Cardiac fibroblast (primary cell): ENCODE measurements at places on chromosomes 3 and 15.

DNA sequence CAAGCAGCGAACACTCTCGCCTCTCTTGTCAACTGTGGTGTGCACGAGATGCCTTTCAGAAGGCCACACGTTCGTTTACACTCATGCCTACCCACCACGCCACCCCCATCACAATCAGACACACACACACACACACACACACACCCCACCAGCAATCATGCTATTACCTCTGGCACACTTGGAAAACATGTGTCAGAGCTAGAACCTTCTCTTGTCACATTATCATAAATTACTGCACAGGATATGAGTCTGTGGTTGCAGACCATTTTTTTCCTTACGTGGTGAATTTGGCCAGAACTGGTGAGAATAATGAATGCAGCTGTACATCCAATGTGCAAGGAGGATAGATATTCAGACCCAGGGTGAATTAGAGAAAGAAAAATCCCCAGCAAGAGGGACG is 52.4 kb downstream of the TRIM69 start:
- no peak for DNase-seq

DNA sequence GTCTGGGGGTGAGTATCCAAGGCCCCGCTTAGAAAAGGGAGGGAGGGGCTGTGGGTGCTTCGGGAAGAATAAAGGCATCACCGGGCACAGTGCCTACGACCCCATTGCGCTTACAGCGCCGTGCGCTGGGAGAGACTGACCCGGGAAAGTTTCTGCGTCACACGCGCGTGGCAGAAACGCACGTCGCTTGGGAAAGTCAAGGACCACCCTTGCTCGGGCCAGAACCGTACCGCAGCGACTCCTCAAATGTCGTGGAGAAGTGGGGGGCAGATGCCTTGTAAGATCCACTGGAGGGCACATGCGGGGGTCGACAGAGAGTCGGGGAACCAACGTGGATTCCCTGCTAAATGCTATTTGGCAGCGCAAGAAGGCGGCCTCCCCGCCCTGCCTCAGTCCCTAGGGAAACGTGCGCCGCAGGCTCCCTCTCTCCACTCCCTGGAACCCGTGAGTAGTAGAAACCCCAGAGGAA is 2.4 kb downstream of the ADAMTS9 start:
- DNase-seq: peak; percentile 85

DNA sequence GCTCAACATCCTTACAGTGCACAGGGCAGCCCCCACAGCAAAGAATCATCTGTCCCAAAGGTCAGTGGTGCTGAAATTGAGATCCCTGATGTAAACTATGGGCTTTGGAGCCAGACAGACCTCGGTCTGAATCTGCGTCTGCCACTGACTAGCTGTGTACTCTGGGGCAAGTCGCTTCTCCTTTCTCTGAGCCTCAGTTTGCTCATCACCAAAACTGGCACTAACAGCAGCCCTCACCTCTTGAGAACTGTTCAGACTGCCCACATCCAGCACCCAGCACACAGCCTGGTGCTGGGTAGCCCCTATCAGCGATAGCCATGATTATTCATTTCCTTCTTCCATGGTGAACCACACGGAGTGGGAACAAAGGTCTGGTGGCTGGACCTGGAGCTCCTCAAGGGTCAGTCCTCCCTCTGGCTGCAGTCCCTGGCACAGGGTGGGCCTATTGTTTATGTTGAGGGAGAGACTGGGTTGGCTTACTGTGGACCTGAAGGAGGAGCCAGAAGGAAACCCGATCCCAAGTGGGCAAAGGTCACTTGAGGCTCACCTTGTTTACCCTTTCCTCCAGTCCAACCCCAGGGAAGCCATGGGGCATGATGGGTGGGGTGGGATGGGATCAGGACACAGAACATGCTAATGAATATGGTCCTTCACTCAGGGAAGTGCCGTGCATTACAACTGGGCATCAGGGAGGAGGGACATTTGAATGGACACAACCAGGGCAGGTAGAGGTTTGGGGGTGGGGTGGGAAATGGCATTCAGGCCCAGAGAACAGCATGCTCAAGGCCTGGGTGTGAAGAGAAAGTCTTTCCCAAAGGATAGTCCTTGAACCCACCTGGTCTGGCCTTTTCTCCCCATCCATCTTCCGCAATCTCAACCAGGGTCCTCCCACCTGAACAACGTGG is 1.6 kb upstream of the PRKCD start:
- DNase-seq: peak; percentile 66

- no peak for DNase-seq
Observed at GRCh38 chr3:142651711-142652110, 55.5 kb downstream of the PLS1 start.

- DNase-seq: no peak
Observed at GRCh38 chr3:14570089-14570488, 29.9 kb upstream of the GRIP2 start.

DNA sequence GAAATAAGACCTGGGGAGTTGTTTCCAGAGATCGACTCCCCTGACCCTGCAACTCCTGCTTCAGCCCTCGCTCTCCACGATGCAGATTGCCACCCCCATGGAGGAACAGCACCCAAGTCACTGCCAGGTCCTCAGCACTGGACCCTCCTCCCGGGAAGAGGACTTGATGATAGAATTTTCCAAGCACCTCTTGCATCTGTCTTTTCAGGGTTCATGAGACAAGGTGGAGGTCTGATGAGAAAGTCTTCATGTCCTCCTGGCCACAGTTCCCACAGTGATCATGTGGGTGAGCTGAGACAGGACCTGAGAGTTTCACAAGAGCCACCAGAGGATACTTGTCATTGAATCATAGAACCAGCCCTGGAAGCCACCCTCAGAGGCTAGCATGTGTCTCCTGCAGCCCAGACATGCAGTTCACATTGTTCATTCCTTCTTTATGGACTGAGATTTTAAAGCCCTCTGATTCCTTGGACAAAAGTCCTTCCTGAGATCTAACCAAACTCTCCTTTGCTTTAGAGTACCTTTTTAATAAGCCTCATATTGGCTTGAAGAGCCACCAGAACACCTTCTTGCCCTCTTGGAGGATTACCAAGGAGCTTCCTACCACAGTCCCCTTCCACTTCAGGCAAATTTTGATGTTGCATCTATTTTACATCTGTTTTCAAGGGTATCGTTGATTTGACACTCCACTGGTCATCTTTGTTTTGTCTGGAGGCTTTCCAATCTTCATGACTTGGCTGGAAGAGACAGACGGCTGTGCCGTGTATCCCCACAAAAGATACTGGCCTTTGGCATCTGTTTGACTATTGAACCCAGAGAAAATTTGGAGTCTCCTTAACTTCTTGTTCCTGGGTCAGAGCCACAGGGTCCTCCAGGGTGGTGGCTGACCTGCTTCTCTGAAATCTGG is 224.8 kb upstream of the BHLHE40 start:
- no peak for DNase-seq

- no peak for DNase-seq
Observed at GRCh38 chr15:33494306-33494705, 183.5 kb downstream of the RYR3 start.

- DNase-seq: peak; percentile 76
Observed at GRCh38 chr3:157274644-157275137, 114.7 kb upstream of the CCNL1 start.

- DNase-seq: no peak
Observed at GRCh38 chr3:191372122-191372521, 41.8 kb upstream of the UTS2B start.
